ENCODE measurements at places on chromosomes 5 and 9. TPM values are rescaled to one million over a fixed set of nuclear protein-coding genes. Genes with fewer than 3 reads are reported as not detected.

- no peak for DNase-seq
These were observed 101.7 kb upstream of the FST start for GRCh38 chr5:53378590-53379247.

DNA sequence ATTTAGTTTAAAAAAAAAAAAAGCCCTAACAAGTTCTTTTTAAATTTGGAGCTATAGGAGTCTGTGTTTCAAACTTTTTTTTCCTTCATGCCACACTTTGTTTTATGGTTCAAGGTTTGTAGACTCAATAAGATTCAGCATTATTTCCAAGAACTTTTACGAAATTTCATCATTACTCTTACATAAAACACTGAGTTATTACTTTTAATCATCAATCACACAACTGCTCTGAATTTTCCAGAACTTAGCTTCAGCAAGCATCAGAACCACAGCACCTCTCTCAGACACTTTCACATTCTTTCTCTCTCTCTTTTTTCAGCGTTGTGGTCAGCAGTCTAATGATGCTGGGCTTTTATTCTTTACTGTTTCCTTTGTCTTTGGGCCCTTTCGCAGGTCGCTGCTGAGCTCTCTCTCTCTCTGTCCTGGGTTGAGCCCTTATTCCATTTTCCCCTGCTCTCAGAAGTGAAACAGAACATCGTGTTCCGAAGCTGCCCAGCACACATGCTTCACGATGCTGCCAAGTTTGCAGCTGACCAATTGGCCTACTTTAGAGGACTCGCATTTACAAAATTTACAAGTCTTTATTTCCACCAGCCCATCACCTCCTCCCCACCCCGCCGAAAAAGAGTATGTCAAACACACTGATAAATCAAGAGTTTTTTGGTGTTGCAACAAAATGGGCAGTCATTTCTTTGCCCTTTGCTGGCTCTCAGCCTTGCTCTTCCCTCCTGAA, 44.6 kb upstream of the PIK3R1 start:
- no peak for DNase-seq

- DNase-seq, result no peak
These were observed 102.2 kb upstream of the MOCS2 start for GRCh38 chr5:53211799-53212198.

GRCh38 chr9:114995681-114996221, 65.4 kb upstream of the TNFSF8 start:
- no peak for DNase-seq

DNA sequence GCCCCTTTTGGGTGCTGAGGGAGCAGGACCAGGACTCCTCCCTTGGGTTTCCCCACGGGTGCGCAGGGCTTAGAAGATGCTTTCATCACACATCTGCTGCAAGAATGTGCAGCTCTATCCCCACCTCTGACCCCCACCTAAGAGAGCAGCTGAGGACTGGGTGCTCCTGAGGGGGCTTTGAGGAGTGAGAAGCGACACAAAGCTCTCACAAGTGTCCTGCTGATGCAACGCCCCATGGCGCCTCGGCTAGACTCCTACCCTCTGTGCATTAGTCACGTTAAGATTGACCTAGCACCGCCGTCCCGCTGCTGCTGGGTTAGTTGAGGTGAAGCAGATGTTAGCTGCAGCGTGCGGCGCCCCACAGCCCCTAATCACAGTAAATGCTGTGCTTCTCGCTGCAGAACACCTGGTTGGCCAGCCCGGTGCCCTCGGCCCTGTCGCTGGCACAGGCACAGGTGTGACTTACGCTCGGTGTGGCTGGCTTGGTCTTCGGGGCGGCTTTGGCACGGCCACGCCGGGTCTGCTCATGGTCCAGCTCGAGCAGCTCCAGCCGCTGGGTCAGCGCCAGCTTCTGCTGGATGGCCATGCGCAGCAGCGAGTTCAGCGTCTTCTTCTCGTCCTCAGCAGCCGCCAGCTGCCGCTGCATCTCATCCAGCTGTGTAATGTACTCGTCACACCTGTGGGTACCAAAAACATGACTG, 45.0 kb upstream of the IPPK start:
- DNase-seq, result no peak

IQGAP2 gene
- 72.5 TPM for total RNA-seq

C8G gene
- 3.2 TPM for total RNA-seq
